Colonic mucosa (tissue), 4 donors: ENCODE measurements at places on chromosomes 16 and 17. TPM values are rescaled to one million over a fixed set of nuclear protein-coding genes. Genes with fewer than 3 reads are reported as not detected.
A peak's percentile ranks its signal among the peaks of the same experiment; 100 is the strongest.

GRCh38 chr16:2476741-2477140, 1.8 kb downstream of the TBC1D24 start:
- no peaks in the 10 kb centered on the region for H3K36me3 ChIP-seq
- H3K27ac ChIP-seq = no peak overlapping the region
- H3K4me3 ChIP-seq = no peak overlapping the region
- no peak for DNase-seq
- peaks cover 19% of the 10 kb centered on the region for H3K27me3 ChIP-seq

DNA sequence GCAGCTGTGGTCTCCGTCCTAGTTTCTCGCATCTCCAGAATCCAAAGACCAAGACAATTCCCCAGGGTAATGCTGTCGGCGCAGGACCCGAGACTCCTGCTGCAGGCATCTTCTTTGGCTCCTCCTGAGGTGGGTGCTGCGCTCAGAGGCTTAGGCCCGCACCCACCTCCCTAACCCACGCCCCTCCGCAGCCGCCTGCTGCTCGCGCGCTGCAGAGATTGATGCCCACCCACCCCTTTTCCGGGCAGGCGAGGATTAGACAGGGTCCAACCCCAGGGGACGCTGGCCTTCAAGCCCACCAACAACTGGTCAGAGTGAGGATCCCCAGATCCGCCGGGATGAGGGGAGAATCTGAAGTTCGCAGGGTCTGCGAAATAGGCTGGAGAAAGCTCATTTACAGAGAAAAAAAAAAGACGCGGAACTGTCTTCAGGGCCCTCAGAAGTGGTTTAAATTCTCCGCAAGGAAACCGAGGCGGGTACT, 27.9 kb downstream of the SLFN11 start:
- peaks cover 4% of the 10 kb centered on the region for H3K27me3 ChIP-seq
- no peaks in the 10 kb centered on the region for H3K36me3 ChIP-seq
- peak overlapping the region; percentile 53 for H3K27ac ChIP-seq
- DNase-seq = no peak
- H3K4me3 ChIP-seq = peak overlapping the region; percentile 24

The NPIPB9 gene
- 3.4 TPM for total RNA-seq

The CRAMP1 gene
- 17.1 TPM for total RNA-seq

DNA sequence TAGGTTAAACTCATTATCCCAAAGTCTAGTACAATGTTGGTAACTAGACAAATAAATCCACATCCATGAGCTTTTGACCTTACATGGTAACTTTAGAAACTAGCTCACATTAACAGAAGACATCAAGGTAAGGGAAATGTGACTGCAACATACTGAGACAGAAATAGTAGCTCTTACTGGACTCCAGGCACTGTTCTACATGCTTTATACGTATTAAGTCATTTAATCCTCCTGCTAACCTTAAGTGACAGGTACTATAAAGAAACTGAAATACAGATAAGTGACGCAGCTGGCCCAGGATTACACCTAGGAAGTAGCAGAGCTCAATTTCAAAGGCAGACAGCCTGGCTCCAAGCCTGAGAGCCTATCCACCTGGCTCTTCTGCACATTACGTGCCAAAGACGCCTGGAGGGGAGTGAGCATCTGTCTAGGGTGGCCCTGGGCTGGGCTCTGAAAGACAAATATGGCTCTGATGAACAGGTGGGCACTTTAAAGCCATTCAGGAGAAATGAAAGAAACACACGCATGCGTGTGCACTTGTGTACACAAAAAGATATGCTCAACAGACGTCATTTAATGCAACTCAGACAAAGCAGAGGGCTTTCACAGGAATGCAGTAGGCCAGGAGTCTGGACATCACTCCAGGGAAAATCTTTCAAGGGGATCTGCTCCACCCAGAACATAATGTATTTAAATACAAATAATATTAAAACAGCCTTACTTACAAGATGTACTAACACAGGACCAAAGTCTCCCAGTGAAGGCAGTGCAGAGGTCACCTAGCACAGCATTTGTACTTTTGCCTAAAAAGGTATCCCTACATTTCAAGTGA, 4.4 kb downstream of the ZC3H7A start:
- H3K36me3 ChIP-seq = no peaks in the 10 kb centered on the region
- no peak overlapping the region for H3K4me3 ChIP-seq
- H3K27me3 ChIP-seq = no peaks in the 10 kb centered on the region
- peak overlapping the region; percentile 23 for H3K27ac ChIP-seq

DNA sequence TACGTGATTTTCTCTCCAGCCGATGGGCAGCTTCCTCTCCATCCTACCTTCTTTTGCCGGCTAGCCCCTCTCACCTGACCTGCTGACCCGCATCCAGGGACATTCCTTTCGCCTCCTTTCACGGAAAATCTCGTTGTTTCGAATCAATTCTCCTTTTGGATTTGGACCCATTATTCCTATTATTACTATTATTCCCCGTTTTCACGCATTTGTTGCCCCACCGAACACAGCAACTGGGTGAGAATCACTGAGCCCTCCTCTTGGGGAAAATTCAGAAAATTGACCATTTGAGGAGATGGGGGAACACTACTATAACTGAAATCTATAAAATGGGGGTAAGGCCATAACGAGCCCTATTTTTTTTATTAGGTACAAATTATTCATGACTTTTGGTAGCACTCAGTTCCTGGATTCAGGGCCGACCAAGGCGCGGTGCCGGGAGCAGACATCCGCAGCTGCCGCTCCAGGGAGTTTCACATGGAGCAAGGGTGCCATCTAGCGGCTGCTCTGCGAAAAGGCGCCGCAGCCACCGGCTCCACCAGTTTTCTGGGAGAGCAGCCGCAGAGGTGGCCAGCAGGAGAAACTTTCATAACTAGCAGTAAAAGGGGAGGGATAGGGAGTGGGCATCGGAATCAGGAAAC, 3.3 kb upstream of the HOXB8 start:
- peaks cover 13% of the 10 kb centered on the region for H3K4me1 ChIP-seq
- peak; percentile 93 for DNase-seq
- H3K36me3 ChIP-seq = no peaks in the 10 kb centered on the region
- H3K4me3 ChIP-seq = peak overlapping the region; percentile 15

- DNase-seq = no peak
- H3K27me3 ChIP-seq = no peaks in the 10 kb centered on the region
- H3K4me1 ChIP-seq = no peaks in the 10 kb centered on the region
- no peak overlapping the region for H3K4me3 ChIP-seq
- no peak overlapping the region for H3K27ac ChIP-seq
These were observed 674.0 kb upstream of the SOX9 start for GRCh38 chr17:71446645-71447437.

DNA sequence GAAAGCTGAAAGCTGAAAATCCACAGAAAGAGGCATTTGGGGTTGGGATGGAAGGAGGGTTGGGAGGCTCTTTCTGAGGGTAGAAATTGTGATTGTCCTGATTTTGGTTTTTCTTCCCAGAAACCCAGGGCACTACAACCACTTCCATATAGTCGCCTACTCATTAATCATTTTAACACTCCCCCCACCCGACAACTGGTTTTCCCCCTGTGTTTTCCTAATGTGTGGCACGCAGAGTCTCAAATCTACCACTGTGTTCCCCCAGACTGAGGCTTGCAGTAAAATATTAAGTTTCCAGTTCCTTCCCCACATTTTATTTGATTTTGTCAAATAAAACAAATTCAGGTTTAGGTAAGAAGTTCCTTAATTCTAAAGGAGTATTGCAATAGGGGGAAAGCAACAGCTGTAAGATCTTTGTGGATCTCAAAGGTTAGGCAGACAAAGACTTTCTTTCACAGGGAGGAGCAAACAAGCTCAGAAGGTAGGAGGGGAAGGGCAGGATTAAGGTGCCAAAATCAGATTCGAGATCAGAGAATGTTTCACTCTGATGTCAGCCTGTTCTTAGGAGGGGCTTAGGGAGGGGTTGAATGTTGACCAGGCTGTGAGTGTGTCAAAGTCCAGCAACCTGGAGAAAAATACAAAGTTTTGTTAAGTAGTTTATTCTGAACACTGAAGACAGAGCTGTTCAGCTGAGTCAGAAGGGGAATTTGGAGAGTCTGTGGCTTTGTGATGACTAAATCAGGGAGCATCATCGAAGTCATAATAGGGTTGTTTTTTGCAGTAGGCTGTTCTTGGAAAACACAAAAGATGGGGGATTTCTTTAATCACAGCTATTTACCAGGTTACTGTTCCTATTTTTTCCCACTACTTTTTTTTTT, 3.6 kb downstream of the ZNF267 start:
- H3K36me3 ChIP-seq = no peaks in the 10 kb centered on the region
- DNase-seq = no peak
- H3K4me3 ChIP-seq = no peak overlapping the region
- peak overlapping the region; percentile 61 for H3K27ac ChIP-seq
- H3K27me3 ChIP-seq = no peaks in the 10 kb centered on the region

The EMC6 gene
- 38.1 TPM for total RNA-seq

DNA sequence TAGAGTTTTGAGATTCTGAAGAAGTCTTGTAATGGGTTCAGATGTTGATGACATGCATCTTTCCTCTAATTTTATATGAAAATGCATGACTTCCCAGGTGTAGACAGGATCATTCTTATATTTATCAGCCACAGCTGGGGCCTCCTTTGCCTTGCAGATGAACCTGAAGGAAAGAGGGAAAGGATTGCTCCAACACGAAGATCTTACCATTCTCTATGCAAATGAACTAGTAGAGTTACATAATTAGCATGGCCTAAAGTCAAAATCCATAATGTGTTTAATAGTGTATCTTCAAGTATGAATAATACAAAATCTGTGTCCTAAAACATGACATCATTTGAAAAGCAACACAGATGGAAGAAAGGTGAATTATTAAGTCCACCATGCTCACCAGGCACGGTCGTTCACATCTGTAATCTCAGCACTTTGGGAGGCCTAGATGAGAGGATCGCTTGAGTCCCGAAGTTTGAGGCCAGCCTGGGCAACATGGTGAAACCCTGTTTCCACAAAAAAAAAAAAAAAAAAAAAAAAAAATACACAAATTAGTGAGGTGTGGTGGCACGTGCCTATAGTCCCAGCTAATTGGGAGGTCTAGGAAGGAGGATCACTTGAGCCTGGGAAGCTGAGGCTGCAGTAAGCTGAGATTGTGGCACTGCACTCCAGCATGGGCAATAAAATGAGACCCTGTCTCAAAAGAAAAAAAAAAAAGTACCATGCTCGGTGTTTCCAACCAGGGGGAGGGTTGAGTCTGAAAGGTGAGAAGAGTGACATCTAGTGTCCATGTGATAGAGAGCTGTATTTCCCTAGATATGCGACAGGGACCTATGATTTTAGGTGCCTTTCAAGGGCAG, 6.3 kb downstream of the VWA3A start:
- no peaks in the 10 kb centered on the region for H3K36me3 ChIP-seq
- H3K4me3 ChIP-seq = no peak overlapping the region
- H3K27me3 ChIP-seq = no peaks in the 10 kb centered on the region
- no peak overlapping the region for H3K27ac ChIP-seq
- no peaks in the 10 kb centered on the region for H3K4me1 ChIP-seq
- DNase-seq = no peak

The MYOCD gene
- total RNA-seq = 20.5 TPM

DNA sequence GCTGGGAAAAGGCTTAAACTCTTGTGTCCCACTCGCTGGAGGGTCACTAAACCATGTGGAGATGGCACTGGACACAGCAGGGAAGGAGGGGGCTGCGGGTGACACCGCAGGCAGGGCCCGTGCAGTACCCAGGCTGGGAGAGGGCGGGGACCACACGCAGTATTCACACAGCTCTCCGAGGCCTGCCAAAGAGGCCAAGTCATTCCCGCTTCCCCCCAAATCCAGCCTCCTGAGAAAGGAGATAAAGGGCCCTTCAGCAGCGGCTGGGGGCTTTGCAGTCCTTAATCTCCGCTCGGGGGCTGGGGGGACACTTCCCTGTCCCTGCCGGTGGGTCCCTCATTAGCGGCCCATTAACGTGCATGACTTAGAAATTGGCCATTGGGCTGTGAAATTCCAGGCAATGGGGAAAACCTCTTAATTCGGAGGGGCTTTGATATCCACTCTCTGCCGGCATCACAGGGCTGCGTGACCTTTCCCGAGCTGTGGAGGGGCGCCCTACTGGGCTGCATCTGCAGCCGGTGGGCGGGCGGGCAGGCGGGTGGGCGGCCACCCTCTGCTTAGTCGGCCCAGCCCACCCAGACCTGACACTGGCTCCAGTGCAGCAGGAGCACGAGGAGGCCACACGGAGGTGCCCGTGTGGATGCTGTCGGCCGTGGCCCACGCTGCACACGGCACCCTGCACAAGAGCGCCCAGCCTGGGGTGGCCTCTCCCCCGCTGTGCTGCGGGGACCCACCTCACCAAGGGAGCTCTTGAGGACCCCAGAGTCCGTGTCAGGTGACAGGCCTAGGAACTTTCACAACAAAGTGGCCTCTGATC, 2.6 kb upstream of the SLC38A8 start:
- H3K4me1 ChIP-seq = no peaks in the 10 kb centered on the region
- no peaks in the 10 kb centered on the region for H3K36me3 ChIP-seq
- peaks cover 16% of the 10 kb centered on the region for H3K27me3 ChIP-seq
- H3K4me3 ChIP-seq = no peak overlapping the region

- H3K4me1 ChIP-seq = no peaks in the 10 kb centered on the region
- H3K27ac ChIP-seq = no peak overlapping the region
- H3K4me3 ChIP-seq = no peak overlapping the region
- no peaks in the 10 kb centered on the region for H3K27me3 ChIP-seq
These were observed 56.2 kb upstream of the RPL38 start for GRCh38 chr17:74147056-74147835.
